ENCODE measurements at places on chromosomes 16 and 17.

- DNase-seq = peak; percentile 78
These were observed 12.7 kb upstream of the FAM20A start for GRCh38 chr17:68613739-68614298.

- no peak for DNase-seq
These were observed 79.8 kb upstream of the DYNLRB2 start for GRCh38 chr16:80460988-80461387.

- no peak for DNase-seq
These were observed 100.5 kb upstream of the SHISA6 start for GRCh38 chr17:11140501-11140900.

DNA sequence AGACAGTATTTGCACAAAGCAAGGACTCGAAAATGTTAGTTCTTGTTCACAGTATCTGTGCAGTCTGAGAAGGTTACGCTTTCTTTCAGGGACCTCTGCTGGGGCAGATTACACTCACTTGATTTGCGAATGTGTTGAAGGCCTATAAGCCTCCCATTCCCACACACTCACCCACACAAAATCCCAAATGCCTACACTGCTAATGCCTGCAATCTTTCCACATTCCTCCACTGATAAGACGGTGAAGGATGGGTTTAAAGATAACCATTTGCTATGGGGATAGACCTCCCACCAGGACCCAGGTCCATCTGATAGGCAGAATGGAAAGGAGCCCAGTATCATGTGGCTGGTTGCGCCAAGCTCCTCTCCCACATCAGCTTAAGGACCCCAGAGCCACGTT lies 394.9 kb upstream of the SALL1 start:
- DNase-seq = no peak

DNA sequence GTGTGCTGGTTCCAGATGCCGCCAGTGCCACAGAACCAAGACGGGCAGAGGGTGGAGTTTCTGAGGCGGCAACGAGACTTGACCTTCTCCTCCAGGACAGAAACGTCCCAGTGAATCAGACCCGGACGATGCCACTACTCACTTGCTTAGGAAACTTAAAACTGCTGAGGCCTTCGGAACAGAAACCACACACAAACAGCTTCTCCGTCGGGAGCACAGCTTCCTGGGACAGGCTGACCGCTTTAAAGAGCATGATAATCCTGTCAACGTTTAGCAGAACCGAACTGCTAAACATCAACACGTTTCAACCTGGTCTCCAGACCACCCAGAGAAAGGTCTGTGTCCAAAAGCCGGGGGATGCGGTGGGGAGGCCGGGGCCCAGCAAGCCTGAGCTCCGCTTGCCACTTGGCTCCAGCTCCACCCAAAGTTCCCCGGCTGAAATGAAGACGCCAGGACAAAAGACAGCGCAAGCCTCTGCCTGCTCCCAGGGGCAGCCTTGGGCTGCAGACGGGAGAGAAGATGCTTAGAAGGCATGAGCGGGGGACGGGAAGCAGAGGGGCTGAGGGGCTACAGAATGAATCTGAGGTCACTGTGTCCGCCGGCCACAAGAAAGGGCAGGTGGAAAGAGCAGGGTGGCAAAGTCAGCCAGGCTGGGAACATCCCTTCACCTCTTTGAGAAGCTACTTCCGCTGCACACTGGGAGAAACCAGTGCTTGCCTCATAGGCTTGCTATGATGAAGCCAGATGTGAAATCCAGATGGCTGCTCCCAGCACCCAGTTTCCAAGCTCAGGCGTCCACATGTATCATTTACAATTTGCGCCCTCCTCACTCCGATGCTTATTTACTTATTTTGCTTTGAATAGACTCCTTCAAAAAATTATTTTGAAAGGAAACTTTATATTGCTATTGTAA lies 69.0 kb downstream of the MRM3 start:
- no peak for DNase-seq

DNA sequence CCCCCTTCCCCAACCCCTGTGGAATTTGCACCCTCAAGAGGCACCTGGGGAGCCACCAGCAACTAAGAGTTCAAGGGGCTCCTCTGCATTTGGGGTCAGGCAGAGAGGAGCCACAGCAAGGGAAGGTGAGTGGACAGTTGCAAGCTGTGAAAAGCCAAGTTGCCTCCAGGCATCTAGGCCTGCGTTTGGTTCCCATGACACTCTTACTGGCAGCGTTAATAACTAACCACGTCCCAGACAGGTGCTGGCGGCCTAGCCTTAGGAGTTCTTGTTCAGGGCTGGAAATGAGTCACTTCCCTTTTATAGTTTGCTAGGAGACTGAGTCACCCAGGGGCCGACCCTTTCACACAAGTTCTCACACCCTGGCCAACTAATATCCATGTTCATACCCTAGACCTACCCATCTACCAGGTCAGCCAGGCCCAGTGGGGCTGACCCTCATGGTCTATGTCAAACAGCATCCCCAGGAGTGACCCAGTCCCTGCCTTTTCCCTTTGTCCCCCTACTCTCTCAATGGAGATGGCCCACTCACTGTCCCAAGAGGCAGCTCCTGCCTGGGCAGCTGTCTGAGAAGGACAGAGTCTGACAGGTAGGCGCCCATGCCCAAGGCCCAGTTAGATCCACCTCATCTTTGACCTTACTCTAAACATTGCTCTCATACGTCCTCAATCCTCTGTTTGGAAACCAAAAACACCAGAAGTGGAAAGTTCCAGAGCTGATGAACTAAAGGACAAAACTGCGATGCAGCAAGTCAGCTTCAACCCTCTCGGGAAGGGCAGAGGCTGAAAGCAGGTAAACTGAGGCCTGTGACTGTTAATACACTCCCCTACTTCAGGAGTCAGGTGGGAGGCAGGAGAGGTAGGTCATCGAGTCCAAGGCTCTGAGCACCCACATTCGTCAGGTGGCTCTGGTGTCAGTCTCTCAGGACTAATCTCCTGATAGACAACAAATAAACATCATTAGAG lies 300.6 kb downstream of the SOX9 start:
- DNase-seq = peak; percentile 92

DNA sequence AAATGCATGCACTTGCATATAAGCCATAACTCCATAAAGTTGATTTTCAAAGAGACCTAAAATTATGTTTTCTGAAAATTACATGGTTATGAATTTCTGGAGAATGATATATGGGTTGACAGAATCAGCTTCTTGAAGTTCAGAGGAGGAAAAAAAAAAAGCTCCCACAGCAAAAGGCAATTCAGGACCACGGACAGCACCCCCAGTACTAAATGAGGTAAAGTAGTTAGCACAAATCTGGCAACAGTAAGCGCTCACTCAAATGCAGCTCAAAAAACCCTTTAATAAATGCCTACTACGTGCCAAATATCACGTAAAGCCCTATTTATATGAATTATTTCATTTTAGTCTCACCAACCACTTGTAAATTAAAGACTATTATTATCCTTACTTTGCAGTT lies 135.2 kb downstream of the SHISA9 start:
- DNase-seq = no peak

- DNase-seq = no peak
These were observed 1.8 kb upstream of the SSTR2 start for GRCh38 chr17:73163043-73163442.

- no peak for DNase-seq
These were observed 2.8 kb downstream of the CDIPT start for GRCh38 chr16:29860218-29860617.

GRCh38 chr17:75625813-75626486 lies 7.3 kb upstream of the SMIM5 start:
- no peak for DNase-seq

DNA sequence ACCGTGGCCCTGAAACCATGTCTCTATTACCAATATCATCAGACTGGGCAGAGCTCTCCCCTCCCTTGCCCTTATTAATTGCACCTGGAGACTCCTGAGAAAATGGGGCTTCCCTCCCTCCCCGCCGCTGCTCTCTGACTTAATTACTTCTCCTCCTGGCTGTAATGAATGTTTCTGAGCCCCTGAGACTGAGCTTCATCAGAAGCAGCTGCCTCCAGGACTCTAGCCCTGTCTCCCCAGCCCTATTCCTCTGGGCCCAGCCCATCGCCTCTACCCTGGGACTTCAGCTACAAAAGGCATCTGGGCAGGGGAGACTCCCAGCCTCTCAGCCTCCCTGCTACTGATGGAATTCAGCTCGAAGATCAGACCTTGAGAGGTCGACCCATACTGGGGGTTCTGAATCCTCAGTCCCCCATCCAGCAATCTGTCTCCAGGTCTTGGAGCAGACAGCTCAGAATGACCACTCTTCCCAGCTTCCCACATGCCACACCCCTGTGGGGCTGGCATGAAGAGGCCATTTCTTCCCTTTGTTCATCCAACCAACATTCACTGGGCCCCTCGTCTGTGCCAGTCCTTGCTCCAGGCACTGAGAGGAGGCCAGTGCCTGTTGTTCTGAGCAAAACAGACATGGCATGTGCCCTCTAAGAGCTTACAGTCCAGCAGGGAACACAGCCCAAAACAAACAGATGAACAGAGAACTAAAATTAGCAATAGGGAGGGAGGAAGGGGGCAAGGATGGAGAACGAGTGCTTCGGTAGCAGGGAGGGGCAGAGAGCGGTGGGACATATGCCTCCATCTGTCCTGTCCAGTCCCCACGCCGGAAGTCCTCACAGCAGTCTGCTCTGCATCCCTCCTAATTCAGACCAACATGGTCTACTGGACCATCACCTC lies 17.0 kb upstream of the NAGS start:
- no peak for DNase-seq

DNA sequence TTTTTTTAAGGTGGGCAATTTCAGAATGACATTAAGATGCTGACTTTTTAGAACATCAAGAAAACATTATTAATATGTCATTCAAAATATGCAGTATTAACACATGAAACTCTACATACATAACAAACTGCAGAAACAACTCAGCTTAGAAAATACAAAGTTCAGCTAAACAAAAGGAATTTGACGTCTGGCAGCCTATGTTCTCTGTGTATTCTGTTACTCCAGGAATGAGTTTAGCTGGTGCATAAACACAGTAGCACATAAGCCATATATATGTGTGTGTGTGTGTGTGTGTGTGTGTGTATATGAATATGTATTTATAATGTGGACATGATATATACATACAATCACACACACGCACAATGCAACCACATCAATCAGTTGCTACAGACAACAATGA lies 413.5 kb upstream of the PSMD7 start:
- DNase-seq = no peak

DNA sequence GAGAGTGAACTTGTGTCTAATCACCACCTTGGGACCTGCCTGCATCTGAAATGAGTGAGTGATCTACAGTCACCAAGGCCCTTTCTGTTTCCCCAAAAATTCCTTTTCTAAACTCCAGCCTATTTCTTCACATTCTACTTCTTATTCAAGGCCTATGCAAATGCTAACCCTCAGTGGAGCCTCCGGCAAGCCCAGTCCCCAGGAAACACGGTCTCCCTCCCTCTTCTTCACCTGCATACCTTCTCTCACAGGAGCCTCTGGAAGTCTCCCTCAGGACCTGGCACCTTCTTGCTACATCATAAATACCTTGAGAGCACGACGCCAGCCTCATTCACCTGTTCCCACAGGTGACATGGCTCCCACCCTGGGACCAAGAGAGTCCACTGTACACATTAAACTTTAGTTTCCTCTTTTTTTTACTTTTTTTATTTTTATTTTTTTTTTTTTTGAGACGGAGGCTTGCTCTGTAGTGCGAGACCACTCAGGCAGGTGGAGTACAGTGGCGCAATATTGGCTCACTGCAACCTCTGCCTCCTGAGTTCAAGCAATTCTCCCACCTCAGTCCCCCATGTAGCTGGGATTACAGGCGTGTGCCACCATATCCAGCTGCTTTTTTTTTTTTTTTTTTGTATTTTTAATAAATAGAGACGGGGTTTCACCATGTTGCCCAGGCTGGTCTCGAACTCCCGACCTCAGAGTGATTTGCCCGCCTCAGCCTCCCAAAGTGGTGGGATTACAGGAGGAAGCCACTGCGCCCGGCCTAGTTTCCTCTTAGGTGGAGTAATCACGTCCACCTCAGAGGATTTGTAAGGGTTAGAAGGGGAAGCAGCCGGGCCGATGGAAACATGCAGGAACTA lies 97.3 kb downstream of the ANKRD11 start:
- no peak for DNase-seq

DNA sequence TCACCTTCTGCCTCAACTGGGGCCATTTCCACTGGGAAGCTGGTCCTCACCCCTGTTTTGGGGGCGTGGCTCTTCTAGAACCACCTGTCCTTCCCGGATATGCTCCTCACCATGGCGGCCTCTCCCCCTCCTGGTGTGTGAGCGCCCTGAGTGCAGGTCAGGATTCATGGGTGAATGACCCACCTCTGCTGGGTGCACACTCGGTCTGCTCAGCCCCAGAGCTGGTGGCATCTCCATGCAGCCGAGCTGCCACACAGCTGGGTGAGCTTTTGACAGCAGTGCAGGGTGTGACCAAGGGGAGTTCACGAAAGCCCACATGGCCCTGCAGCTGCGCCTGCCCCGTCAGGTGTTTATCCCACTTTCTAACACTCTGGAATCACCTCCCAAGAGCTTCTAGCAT lies 27.3 kb downstream of the GRIN2C start:
- peak; percentile 7 for DNase-seq

DNA sequence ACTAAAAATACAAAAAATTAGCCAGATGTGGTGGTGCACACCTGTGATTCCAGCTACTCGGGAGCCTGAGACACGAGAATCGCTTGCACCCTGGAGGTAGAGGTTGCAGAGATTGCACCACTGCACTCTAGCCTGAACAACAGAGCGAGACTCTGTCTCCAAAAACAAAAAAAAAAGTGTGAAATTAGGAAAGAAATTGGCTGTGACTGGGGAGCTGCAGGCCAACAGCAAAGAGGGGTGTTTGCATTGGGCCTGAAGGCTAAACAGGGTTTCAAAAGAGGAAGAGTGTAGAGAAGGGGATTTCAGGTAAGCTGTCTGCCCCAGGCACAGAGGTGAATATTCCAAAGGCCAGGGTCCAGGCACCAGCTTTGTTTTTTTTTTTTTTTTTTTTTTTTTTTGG lies 9.4 kb downstream of the BMERB1 start:
- peak; percentile 29 for DNase-seq

GRCh38 chr16:86895606-86896005 lies 317.3 kb downstream of the FOXL1 start:
- no peak for DNase-seq

GRCh38 chr17:82767041-82767754 lies 15.3 kb downstream of the TBCD start:
- peak; percentile 65 for DNase-seq

DNA sequence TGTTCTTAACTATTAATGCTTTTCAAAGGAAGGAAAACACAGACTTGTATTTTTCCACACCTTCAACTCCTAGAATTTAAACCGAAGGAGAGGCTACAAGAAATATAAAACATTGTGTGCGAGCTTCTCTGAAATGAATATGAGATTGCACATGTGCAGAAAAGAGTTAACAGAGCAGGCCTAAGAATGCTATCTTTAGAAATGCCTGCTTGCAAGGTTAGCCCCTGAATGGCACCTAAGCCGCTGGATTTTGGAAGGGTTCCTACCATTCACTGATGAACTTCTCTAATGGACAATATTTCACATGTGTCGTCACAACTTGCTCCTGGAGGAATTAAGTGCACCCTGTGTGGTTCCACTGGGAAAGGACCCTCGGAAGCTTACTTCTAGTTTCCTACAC lies 69.3 kb downstream of the FBXL20 start:
- DNase-seq = no peak
